ENCODE measurements at places on chromosomes 3 and 15. TPM values are rescaled to one million over a fixed set of nuclear protein-coding genes. Genes with fewer than 3 reads are reported as not detected.

The CYP8B1 gene
- not detected for total RNA-seq

The ANKRD34C gene
- under 0.01 TPM for total RNA-seq

The MYL3 gene
- not detected for total RNA-seq

The ZMYND10 gene
- total RNA-seq: 3.7 TPM

The AADACL2 gene
- total RNA-seq: not detected

The TRH gene
- 4.1 TPM for total RNA-seq

The SLC51A gene
- not detected for total RNA-seq

The MINDY4B gene
- under 0.01 TPM for total RNA-seq

The GOLGA6L7 gene
- not detected for total RNA-seq

The SERPINI2 gene
- total RNA-seq: 0.41 TPM

The SNTN gene
- total RNA-seq: not detected

The HYAL3 gene
- 3.7 TPM for total RNA-seq

GRCh38 chr3:149596134-149596770 lies 61.6 kb downstream of the WWTR1 start:
- DNase-seq: no peak

GRCh38 chr15:68417051-68417450 lies 14.9 kb downstream of the ITGA11 start:
- DNase-seq: no peak

GRCh38 chr15:74750751-74751150 lies 2.1 kb downstream of the CYP1A2 start:
- no peak for DNase-seq

- DNase-seq: no peak
Observed at GRCh38 chr3:80898211-80898610, 863.2 kb downstream of the GBE1 start.

GRCh38 chr3:9727041-9727595 lies 4.4 kb upstream of the BRPF1 start:
- no peak for DNase-seq

DNA sequence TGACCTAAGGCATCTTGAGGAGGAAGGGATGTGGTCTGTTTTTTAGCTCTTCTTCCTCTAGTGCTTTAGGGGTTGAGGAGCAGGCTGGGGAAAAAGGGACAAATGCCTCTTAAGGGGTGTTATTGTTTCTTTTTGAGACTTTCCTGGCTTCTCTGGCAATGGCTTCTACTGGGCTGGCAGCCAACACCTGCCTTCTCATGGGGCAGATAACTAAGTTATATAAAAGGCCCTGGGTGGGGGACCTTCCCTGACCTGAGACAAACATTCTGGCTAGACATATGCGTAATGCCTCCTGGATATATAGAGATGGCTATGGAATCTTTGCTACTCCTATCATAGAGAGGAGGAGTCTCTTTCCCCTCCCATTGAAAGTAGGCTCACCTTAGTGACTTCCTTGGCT lies 179.2 kb upstream of the PROK2 start:
- no peak for DNase-seq

GRCh38 chr3:146067048-146067447 lies 93.9 kb downstream of the PLOD2 start:
- no peak for DNase-seq

GRCh38 chr3:157857440-157857839 lies 248.8 kb downstream of the SHOX2 start:
- no peak for DNase-seq

DNA sequence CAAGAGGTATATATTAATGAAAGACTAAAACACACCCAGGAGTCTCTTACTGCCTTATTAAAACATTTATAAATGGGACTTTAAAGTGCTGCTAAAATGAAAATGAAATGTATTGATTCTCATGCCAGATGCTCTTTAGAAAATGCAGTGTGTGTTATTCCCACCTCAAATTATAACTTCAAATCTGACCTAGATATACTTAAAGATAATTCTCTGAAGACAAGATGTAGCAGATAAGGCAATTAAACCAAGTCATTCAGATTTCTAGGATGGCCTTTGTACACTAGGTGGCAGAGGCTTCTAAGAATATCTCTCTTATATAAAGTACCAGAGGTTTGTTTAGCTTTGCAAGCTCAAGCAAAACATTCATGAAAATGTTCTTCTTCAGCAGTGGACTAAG lies 26.9 kb upstream of the GOLGA8B start:
- DNase-seq: no peak

GRCh38 chr15:45585069-45585791 lies 1.9 kb upstream of the BLOC1S6 start:
- no peak for DNase-seq

DNA sequence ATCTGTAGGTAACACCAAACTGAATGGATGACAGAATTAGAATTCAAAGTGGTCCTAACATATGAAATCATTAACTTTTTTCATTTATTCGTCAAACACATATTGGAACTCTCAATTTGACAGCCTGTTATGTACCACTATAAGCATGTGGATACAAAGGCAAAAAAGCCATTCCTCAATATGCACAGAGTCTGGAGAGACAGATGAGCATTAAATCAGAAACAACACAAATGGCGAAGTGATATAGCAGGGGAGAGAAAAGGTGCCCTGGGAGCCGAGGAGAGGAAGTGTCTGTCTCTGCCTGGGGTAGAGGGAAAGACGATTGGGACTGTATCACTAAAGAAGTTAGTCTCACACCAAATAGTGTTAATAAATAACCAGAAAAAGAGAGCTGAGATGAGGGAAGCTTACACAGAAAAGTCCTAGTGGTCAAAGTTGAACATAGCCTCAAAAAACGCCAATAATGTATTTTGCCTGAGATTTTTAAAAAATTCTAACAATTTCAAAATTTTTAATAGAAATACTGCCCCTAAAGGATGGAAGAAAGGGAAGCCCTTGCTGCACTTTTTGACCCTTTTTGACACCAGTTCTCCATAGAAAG lies 417.5 kb downstream of the TUSC7 start:
- no peak for DNase-seq

DNA sequence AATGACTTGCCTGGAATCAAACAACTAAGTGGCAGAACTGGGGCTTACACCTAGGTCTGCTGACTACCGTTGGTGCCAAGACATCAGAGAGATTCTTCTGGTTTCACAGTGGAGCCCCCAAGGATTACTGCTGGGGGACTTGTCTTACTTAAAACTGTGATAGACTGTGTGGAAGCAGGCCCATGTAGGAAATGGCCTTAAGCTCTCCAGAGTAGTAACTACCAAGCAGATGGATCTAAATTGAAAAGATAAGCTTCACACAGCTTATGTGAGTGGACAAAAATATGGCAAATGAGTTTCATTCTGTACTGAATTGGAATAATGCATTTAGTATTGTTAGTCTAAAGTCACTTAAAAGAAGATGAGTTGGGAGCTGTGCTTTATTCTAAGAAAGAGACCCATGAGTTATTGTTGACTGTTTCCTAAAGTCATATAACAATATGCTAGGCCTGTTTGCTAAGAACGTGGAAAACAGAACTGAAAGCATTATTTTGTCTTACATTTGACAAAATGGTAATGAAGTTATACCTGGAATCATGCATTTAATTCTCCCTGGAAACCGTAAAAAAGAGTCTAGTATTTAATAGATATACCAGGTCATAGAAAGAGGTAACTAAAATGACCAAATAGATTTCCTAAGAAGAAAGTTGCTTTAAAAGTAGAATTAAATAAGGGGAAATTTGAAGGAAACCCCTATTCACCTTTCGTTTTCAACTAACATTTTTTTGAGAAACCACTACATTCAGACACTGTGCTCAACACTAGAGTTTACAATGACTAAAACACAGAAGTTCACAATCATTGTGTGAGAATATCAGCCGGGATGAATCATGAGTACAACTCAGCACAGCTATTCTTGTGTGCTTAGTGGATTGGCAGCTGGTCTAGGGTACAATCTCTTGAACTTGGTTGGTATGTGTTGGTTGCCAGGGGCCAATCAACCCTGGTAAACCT lies 13.0 kb upstream of the MAPK6 start:
- no peak for DNase-seq

DNA sequence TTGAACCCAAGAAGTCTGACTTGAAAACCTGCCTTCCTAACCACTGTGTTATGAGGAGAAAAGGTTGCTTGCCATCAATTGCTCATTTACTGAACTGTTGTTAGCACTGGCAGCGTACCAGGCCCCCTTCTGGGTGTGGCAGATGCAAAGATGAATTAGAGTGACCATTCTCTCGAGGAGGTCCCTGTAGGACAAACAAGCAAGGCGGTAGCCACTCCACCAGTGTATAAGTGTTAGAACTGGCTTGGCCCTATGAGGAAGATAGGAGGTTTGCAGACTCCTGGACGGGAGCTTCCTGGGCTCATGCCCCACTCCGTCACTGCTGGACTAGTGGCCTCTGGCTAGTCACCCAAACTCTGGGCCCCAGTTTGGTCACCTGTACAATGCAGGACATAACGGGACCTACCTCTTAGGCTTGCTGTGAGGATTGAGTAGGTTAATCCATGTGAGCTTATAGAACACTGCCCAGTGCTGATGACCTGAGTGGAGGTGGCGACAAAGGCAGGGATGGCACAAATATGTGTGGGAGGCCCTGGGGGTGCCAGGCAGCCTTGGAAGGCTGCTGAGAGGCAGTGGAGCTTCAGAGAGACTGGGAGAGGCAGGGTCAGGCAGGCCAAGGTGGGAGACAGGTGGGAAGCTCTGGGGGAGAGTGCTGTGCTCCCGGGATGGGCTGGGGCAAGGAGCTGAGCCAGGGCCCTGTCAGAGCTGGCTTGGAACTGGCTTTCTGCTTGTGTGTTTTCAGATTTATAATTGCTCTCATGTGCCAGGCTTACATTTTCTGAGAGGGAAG lies 145.9 kb downstream of the DNAJB8 start:
- DNase-seq: no peak

DNA sequence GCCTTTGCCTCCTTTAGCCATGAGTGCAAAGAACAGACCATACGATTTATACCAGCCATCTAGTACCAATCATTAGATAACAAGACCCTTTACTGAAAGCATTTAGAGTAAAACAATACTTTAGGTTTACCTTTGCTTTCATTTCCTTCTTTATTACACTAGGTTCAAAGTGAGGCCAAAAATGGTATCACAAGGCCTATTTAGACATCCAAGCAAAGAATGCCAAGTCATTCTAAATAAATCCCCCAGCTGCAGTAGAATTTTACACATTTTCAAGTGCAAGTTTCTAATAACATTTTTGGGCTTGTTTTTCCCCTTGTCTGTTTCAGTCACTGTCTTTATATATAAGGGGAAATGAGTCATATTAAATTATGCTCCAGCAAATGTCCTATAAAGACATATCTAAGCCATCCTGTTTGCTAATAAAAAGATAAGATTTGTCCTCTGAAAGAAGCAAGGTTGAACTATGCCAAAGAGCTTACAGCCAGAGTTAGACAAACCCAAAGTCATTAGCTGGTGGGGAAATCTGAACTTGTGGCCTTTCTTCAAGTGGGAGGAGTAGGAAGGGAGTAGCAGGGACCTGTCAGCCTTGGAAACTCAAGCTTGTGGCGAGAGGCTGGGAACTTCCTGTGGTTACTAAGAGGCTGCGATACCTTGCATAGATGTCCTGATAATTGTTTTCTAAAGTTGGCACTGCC lies 232.7 kb downstream of the MECOM start:
- no peak for DNase-seq

GRCh38 chr3:117036259-117036799 lies 326.8 kb downstream of the TUSC7 start:
- DNase-seq: no peak

DNA sequence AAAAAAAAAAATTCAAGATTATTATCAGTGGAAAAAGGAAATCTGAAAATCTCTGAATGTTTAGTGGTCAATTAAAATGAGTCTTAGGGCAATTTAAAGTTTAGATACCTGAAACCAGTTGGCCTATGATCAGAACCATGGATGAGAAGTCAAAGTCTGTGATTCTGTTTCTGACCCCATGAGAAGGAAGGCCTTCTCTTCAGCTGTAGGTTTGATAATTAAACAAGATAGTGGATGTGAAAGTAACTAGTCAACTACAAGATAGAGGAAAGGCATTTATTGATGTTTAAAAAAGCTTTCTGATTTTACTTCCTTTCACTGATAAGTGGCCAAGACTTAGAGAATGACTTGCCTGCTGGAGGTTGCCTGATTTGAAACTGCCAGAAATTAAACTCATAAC lies 8.7 kb downstream of the PLS1 start:
- DNase-seq: no peak

DNA sequence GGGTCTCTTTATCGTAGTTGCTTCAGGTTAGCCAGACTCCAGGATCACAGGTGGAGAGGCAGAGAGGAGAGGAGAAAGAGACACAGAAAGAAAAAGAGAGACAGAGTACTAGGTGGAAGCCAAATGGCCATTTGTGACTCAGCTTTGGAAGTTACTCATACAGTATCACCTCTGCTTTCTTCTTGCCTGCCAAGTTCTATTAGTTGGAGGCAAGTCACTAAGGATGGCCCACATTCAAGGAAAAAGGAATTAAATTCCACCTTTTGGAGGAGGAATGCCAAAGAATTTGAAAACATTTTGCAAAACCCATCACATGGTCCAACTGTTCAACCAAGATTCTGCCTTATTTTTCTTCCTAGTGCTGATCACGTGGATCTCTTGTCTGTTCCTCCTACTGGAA lies 291.1 kb downstream of the CHL1 start:
- DNase-seq: no peak

DNA sequence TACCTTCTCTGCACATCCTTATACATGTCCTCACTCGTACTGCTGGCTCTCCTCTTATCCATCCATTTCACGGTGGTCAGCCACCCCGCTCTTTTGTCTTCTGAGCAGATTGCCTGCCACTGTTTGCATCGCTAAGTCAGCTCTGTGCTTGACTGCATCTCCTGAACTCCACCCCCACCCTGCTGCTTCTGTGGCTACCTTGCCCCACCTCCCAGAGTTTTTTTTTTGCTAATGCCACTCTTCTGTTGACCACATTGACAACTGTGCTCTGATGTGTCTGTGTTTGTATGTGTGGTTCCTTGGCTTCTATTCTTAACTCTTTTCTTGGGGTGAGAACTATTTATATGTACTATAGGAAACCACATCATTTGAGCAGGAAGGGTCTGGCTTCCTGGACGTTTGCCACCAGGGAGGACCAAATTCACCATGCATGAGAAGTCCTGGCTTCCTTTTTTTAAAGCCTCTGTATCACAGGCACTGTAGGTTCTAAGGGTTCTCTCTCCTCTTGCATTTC lies 12.8 kb upstream of the MTMR10 start:
- DNase-seq: no peak

DNA sequence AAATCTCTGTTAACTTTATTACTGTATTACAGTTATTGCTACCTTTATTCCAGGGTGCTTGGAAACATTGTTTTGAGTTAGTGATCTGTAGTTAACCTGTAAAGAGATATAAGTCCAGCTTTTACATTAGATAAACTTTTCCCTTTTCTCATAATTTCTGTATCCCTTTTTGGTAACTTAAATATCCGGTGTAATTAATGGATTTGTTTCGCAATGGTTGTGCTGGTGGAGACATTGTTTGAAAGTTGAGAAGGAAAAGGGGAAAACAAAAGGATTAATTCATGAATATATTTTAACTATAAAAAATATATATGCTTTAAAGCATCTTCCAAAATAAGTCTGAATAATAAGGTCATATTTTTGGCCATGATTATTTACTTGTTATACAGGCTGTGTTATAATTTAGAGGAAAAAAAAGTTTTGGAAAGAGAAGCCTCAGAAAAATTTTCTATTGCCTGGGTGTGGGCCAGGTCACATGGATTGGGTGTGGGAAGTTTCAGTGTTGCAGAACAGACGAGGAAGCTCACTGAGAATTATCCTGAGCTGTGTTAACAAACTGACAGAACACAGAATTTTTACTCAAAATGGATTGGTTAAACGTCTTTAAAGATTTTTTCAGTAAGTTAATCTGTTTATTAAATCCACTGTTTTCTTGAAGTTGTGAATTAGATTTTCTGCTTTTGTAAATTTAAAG lies 27.7 kb upstream of the IL20RB start:
- peak; percentile 9 for DNase-seq
